ENCODE measurements at places on chromosomes 7 and 10.
A peak's percentile ranks its signal among the peaks of the same experiment; 100 is the strongest.

GRCh38 chr10:105398202-105398601 lies 757.1 kb downstream of the SORCS3 start:
- no peak for DNase-seq

- DNase-seq: no peak
Observed at GRCh38 chr7:14834883-14835282, 67.7 kb downstream of the DGKB start.

DNA sequence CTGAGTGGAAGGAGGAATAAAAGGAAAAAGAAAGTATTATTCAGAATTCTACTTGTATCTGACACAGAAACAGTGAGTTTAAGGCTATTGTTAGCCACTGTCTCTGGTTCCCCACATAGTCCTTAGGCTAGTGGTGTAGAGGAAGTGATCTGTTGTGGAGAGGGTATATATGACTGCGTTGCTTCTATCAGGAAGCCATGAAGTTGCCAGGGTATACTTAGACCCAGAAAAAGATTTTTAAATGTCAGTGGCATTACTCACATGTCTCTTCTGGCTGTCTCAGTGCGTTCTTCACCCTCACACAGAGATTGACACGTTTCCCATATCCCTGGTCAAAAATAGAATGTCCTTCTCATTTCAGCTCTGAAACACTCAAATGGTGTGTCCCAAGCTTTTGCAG lies 72.7 kb downstream of the SEM1 start:
- DNase-seq: no peak

DNA sequence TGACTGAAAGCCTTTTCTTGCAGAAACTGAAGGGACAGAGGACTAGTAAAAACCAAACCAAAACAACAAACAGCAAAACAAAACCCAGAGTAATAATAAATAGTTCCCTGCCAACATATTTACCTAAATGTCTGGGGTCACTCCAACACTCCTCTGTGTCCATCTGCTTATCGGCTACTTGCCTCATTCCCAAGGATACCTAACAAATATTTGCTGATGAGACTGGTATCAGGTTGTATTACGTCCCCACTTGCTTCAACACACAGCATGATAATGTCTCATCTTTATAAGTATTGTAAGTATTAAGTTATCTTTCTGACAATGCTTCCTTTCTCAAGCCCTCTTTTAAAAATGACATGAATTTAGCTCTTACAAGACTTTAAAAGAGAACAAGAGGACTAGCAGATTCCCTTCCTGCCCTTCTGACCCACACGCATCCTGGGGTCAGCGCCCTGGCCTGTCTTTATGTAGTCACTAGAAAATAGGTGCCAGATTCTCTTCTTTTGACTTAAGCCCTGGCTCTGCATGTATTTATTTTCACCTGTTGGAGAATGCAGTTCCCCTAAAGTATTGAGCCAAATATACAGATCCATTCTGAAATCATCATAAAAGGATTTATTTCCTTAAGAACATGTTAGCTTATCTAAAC lies 110.2 kb downstream of the SEM1 start:
- DNase-seq: no peak

- DNase-seq: no peak
Observed at GRCh38 chr7:127894588-127894987, 136.6 kb downstream of the LRRC4 start.

DNA sequence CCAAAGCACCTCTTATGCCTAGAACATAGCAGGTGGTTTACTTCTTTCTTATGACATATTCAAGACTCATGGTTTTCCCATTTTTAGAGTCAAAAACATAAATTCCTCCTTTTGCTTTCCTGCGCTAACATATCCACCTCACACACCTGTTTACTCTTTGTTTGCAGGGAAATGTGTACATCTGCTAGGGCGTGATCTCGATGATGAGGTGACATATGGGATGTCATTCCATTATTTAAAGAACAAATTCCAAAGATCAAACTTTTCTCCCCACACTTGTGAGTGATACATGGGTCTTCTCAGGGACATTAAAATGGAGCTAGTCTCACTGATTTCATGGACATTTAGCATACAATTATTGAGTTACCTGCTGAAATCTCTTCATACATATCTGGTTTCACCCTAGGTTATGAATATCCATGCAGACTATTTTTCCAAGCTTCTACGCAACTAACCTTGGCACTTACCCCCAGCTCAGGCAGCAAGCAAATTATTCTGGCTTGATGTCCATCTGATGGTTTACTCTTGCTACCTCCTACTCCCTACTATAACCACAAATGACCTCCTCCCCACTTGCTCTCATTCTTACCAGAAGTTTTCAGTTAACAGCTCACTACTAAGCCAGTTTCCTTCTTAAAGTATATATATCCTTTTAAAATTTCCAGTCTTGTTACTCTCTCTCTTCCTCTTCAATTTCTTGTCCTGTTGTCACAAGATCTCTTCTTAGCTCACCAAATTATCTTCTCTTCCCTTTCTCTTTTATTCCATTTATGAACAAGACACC lies 208.5 kb downstream of the RNLS start:
- no peak for DNase-seq

- DNase-seq: no peak
Observed at GRCh38 chr10:115063701-115064658, 29.2 kb upstream of the ATRNL1 start.

DNA sequence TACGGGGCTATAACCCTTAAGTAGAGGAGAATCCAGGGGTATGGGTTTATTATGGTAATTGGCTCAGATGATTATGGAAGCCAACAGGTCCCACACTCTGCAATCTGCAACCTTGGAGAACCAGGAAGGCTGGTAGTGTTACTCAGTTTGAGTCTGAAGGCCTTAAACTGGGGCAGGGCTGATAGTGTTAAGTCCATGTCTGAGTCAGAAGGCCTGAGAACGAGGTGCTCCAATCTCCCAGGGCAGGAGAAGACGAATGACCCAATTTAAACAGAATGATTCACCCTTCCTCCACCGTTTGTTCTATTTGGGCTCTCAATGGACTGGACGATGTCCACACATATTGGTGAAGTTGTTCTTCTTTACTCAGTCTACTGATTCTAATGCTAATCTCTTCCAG lies 244.5 kb upstream of the PTER start:
- no peak for DNase-seq

GRCh38 chr10:1178506-1178905 lies 122.3 kb downstream of the WDR37 start:
- DNase-seq: no peak

GRCh38 chr7:49294611-49295010 lies 370.3 kb downstream of the CDC14C start:
- no peak for DNase-seq

GRCh38 chr7:128404886-128405470 lies 4.8 kb downstream of the IMPDH1 start:
- DNase-seq: no peak

- peak; percentile 74 for DNase-seq
Observed at GRCh38 chr10:77943121-77943901, 16.8 kb upstream of the DLG5 start.

DNA sequence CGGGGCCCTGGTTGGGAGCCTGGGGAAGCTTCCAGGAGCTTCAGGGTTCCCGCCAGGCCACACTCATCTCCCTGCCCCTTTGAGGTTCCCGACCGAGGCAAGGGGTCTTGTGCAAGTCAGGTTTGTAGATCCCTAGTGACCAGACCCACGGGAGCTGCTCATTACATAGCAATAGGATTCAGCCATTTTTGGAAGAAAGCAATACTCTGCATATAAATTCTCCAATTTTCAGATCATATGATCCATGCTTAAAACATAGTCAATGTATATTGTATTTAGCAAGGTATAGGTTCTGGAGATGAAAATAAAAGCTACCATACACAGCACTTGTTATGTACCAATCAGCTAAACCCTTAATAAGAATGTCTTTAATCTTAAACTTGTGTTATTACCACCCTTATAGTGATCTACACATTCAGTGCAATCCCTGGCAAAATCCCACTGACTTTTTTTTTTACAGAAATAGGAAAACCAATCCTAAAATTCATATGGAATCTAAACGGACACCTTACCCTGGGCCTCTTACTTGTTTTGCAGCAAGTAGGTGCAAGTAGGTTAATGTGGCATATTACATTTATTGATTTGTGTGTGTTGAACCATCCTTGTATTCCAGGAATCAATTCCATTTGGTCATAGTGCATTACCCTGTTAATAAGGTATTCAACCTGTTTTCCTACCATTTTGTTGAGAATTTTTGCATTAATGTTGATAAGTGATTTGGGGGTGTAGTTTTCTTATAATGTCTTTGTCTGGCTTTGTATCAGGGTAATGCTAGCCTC lies 13.8 kb upstream of the FKBP9 start:
- no peak for DNase-seq

GRCh38 chr7:120190109-120190508 lies 82.9 kb upstream of the KCND2 start:
- DNase-seq: no peak

Data from NCI-H460 (cell line).